Lower lobe of right lung (tissue), 2 donors: ENCODE measurements at places on chromosomes 4 and X. TPM values are rescaled to one million over a fixed set of nuclear protein-coding genes. Genes with fewer than 3 reads are reported as not detected.

GRCh38 chrX:84487365-84488353 lies 14.6 kb downstream of the HDX start:
- no peak for DNase-seq

GRCh38 chr4:4411906-4412305 lies 25.0 kb downstream of the NSG1 start:
- peak; percentile 25 for DNase-seq

DNA sequence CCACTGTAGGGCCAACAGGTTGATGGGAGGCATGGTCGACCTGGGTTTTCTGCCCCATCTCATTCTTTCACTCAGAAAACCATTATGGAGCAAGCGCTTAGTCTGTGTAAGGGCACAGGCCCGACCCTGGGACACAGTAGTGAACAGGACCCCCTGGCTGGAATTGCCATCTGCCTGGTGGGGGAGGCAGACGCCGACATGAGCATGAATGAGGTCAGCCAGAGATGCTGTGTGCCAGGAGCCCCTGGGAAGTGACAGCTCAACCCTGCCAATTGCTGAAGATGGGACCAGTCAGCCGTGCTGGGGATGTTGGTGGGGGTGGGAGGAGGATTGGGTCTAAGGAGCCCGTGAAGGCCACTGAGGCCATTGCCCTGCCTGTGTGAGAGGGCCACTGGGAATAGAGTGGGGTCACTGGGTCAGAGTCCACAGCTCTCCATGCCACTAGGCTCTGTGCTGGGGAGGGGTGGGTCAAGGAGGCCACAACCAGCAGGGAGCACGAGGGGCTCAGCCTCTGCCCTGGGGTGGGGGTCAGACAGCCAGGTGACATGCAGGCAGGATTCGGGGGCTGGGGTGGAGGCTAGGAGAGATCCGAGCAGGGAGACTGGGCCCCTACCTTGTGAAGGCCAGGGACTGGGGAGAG lies 31.0 kb downstream of the ZNF185 start:
- no peak for DNase-seq

DNA sequence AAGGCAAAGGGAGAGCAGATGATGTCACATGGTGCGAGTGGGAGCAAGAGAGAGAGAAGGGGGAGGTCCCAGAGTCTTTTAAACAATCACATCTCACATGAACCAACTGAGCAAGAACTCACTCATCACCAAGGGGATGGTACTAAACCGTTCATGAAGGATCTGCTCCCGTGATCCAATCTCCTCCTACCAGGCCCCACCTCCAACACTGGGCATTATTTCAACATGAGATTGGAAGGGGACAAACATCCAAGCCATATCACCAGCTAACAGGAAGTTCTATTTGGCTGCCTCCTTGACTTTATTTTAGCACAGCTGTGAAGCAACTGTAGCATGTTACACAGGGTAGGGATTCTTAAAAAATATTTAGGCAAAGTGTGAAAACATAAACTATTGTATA lies 102.5 kb downstream of the DDIT4L start:
- no peak for DNase-seq

DNA sequence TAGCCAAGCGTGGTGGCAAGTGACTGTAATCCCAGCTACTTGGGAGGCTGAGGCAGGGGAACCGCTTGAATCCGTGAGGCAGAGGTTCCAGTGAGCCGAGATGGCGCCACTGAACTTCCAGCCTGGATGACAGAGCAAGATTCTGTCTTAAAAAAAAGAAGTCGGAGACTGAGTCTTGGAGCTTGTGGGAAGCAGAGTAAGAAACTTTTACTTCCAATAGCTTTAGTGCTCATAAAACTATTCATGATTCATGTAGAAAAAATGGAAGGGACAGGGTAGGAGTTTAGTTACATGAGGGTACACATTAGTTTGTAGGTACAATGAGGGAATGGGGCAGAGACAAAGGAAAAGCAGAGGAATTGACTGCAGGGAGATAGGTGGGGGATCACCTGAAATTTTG lies 19.3 kb downstream of the RAP2C start:
- no peak for DNase-seq

- no peak for DNase-seq
Observed at GRCh38 chr4:132502096-132502552, 647.0 kb upstream of the PCDH10 start.

- no peak for DNase-seq
Observed at GRCh38 chr4:168643111-168643795, 146.4 kb downstream of the PALLD start.

DNA sequence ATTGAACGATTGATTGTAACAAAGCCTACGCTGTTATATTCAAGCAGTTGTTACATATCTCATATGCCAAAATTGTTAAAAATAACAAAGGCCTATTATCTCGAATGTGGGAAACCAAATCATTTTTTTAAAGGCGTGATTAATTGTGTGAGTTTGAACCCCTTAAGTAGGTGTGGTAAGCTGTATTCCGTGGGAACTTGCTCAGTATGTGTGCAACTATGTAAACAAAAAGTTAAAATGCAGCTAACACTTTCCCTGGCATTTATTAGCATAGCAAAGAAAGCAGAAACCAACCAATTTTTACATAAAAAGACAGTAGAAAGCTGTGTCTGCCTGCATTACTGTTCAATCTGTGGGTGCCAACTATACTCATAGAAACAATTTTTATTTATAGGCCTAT lies 166.0 kb upstream of the HAND2 start:
- DNase-seq, result no peak

DNA sequence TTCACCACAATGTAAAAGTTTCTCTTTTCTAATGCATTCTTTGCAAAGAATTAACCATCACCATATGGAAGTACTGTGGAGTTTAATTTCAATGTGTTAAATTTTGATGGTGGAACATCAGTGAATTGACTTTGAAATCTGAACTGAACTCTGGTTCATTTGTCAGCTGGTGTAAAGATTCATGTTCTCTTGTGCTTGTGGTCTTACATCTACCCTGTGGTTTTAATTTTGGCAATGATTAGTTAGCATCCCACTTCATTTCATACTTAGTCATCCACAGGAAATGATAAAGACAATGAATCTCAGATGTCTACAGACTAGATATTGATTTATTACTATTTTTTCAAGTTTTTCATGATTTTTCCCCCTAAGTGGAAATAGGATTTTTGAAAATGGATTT lies 77.8 kb downstream of the GRID2 start:
- no peak for DNase-seq

GRCh38 chr4:176760471-176760870 lies 32.3 kb downstream of the VEGFC start:
- DNase-seq, result no peak

- DNase-seq, result no peak
Observed at GRCh38 chr4:53050361-53050774, 188.3 kb downstream of the RASL11B start.

The STARD8 gene
- 36.5 TPM for total RNA-seq

The COX18 gene
- total RNA-seq, result 11.8 TPM

The TMEM154 gene
- total RNA-seq, result 19.6 TPM

The SHROOM2 gene
- total RNA-seq, result 9.3 TPM
